ENCODE measurements at places on chromosomes 12 and 14.
A peak's percentile ranks its signal among the peaks of the same experiment; 100 is the strongest.

GRCh38 chr12:121983536-121984210, 38.0 kb upstream of the BCL7A start:
- no peak for ATAC-seq

GRCh38 chr14:53103636-53104340, 49.3 kb downstream of the DDHD1 start:
- ATAC-seq: no peak

DNA sequence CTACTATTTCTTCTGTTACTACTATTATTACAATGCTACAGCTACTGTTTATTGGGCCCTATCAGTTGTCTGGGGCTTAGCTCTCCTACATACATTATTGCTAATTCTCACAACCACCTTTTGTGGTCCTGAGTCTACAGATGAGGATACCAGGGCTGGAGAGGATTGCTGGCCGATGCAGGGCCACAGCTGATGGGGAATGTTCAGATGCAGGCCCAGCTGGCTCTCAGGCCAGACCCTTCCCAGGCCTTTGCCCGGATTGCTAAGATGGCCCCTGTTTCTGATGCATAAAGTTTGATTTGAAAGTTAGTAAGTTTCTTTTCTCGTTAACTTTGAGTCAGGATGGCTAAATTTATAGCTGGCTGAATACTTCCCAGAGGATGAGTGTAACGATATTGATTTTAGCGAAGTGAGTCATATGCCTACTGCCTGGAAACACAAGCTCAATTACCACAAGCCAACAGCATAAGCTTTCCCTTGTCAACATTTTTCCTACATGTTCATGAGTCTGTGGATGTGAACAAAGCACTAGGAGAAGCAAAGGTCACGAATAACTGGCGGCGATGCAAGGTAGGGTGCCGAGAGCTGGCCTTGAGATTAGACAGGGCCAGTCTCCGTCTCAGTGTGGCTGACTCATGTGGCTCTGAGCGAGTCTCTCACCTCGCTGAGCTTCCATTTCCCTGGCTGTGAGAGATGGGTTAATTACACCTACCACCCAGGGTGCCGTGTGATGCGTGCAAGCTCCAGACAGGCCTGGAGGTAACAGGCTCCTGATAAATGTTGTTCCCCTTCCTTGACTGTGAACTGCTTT, 111.0 kb downstream of the BEGAIN start:
- ATAC-seq: peak; percentile 37

- no peak for ATAC-seq
These were observed 23.2 kb upstream of the MTHFD1 start for GRCh38 chr14:64364907-64365306.

- ATAC-seq: no peak
These were observed 173.7 kb downstream of the SLC25A21 start for GRCh38 chr14:36998686-36999085.

DNA sequence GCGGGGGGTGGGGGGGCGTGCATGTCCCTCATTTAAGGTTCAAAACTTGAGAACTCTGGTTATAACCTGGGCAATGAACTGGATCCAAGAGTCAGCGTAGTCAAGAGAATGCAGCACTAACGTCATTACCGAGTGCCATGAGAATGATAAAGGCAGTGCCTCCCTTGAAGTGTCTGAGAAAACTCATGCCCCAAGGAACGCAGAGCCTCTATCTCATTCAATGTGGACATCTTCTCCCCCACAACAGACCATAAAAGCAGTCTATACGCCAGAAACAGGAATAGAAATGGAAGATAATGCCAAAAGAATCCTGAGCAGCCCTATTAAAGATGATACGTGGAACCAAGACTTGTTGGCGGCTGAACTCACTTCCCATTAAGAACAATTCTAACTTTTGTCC, 208.6 kb downstream of the MED13L start:
- no peak for ATAC-seq

GRCh38 chr12:39081910-39082309, 176.5 kb upstream of the CPNE8 start:
- ATAC-seq: no peak

- ATAC-seq: no peak
These were observed 35.7 kb downstream of the TTC7B start for GRCh38 chr14:90780519-90780918.

DNA sequence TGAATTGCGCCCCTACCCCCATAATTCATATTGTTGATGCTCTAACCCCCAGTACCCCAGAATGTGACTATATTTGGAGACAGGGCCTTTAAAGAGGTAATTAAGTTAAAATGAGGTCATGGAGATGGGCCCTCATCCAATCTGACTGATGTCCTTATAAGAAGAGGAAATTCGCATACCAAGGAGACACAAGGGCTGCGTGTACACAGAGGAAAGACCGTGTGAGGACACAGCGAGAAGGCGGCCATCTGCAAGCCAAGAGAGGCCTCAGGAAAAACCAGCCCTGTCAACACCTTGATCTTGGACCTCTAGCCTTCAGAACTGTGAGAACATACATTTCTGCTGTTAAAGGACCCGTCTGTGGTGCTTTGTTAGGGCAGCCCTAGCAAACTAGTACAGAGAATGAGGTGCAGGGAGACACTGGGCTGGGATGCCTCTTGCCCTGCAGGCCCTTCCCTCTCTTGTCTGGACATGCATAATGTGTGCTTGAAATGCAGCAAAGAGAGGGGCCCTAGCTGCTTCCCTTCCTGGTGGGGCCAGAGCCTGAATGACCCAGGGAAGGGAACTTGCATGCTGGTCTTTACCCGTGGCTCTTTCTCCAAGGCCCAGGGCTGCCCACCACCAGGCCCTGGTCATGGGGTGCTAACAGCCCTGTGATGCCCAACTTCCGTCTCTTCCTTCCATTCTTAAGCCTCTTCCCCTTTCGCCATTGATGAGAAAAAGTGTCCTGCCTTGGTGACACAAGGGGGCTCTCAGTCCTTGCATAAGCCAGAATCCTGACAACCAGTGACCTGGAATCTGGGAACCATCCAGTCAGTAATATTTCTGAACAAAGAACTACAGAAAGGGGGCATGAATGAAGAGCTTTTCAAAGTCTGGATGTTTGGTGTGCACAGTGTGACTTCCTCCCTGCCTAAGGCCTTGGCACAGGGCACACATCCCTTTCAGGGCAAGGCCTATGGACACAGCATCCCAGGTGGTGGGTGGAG, 50.0 kb upstream of the GPATCH2L start:
- no peak for ATAC-seq

GRCh38 chr14:20697273-20698017, 8.9 kb downstream of the ANG start:
- ATAC-seq: peak; percentile 83

DNA sequence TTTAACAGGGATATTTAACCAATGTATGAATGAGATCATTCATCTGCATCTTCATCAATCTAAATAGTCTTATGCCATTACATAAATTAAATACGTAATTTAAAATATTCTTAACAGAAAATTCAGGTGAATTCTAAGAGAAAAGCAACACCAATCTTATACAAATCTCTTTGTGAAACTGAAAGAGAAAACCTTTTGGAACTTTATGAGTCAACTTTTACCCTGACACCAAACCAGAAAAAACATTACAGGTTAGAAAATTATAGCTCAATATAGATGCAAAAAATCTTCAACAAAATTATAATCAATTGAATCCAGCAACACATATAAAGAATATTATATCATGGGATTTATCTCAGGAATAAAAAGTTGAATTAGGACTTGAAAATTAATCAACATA, 3.4 kb downstream of the GLIPR1L1 start:
- ATAC-seq: no peak

DNA sequence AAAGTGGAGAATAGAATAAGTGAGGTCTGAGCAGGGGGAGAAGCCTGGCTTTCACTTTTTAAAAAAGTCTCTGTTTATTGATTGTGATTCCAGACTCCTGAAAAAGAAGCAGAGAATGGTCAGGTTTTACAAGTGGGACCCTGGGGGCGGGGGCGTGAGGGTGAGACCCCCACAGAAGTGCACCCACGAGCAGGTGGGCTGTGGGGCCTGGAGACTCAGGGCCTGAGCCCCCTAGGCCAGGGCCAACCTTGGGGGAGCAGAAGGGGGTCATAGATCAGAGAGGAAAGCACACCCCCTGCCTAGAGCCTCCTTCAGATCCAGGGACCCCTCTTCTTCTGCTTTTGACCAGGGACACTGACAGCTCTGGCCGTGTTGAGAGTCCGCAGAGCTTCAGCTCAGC, 180.3 kb downstream of the ADGRD1 start:
- ATAC-seq: no peak

DNA sequence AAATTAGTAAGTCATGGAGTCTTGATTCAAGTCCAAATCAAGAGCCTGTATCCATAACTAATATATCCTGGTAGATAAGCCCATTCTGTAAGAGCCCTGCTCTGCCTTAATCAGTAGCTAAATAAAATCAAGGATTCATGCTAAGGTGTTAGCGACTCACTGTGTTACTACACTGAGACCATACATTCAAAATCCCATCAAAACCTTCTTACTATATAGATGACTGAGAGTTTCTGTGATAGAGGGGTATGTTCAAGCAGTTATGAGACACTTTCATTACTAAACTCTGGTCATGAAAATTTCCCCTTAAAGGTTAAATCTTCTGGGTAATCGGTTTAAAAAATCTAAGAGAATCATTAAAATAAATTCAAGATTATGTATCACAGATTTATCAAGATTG, 78.5 kb downstream of the MDGA2 start:
- no peak for ATAC-seq

- ATAC-seq: peak; percentile 34
These were observed 82.8 kb downstream of the BORCS5 start for GRCh38 chr12:12439636-12440035.

DNA sequence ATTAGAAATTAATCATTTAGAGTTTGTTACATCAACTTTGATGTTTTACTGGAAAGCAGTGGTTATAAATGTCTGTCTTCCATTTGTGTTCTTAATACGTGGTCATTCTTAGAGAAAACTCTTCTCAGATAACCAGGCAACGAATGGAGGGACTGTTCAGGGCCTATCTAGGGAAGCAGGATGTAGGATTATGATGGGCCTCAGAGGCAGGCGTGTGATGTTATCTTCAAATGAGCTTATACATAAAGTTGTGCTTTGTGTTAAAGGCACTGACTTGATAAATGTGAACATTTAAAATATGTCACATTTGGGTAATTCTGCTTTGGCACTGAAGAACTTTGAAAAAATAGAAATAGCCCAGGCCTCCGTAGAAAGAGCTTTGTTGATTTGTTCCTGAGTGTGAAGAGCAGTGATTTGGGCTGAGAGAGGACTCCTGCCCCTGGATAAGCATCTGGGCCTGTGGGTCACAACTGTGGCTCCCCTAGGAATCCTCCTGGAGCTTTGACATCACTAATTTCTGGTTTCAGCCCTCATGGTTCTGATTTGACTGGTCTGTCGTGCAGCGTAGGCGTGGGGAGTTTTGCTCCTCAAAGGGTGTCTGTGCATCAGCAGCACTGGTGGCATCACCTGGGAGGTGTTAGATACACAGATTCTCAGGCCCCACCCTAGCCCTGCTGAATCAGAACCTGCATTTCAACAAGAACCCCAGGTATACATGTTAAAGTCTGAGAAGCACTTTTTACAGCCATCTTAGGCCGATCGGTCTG, 55.4 kb downstream of the SAMD4A start:
- ATAC-seq: no peak

DNA sequence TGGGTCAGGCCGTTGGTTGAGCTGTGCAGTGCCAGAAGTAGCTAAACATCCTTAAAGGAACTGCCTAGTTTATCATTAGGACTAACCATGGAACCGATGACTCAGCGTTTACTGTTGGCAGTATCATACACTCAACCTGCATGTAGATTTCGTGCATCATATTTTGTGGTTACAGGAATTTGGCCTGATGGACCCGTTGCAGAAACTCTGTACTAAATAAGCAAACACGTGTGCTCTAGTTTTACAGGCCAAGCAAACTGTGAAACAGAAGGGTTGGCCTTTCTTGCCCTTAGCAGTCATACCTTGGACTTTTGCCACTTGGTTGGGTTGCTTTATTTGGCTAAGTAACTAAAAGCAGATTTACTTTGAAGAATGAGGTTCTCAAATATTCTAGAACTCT, 35.6 kb downstream of the DGLUCY start:
- ATAC-seq: peak; percentile 94

- no peak for ATAC-seq
These were observed 268.2 kb downstream of the ADGRD1 start for GRCh38 chr12:131221957-131222328.

- ATAC-seq: peak; percentile 72
These were observed 53.8 kb downstream of the TMCC3 start for GRCh38 chr12:94596596-94596995.

DNA sequence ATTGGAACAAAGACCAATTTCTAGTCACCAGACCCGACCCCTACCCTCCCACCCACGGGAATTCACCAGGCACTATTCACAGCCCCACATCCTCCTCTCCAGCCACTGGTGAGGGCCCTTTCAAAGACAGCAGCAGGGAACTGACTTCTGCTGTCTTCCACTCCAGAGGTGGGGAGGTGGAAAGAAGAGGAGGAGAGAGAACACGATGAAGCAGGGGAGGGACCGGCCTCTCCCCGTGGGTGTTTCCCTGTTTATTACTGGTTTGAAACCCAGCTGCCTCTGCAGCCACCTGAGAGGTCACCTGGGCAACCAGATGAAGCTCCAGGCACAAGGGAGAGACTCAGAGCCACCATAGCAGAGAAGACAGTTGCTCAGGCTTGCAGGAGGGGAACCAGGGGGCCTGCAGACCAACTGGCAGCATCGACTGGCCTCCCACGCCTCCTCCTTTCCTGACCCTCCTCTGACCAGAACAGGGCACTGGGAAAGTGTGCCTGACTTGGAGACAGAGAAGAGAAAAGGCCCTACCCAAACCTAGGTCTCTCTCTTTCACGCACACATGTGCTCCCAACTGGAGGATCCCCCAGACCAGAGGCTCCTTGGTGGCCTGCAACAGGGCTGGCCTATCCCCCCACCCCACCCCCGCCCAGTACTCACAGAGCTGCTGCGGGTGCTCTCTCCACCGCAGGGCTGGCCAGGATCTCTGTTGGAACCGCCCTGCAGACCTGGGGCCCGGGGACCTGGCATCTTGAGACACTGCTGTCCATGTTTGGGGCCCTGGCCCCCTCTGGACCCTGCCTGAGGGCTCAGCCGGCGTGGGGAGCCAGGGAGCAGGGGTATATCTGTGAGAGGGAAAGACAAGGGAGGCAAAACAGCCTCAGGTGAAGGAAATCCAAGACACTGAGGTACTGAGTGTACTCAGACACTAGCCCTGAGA, 22.8 kb downstream of the ANO2 start:
- no peak for ATAC-seq

DNA sequence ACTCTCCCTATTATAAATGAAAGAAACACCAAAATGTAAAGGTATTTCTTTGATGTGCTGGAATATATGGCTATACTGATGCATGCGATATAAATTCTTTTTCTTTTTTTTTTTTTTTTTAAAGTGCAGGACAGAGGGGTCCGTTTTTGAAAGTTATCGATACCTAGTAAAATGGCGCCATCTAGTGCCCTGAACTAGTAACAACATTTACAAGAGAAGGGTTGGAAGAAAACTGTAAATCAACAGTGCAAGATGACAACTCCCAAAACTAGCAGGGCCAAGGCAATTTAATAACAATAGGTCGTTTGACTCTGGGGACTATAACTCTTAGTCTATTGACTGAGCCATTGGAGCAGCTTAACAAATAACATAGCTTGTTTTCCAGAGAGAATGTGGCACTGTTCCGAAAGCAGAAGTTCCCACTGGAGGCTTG, 137.7 kb downstream of the SPTSSA start:
- peak; percentile 36 for ATAC-seq

GRCh38 chr12:105067511-105068031, 16.7 kb downstream of the ALDH1L2 start:
- no peak for ATAC-seq

GRCh38 chr12:85804663-85805062, 31.5 kb downstream of the RASSF9 start:
- ATAC-seq: peak; percentile 80
